H1 (cell line): ENCODE measurements at places on chromosomes 4 and X.

DNA sequence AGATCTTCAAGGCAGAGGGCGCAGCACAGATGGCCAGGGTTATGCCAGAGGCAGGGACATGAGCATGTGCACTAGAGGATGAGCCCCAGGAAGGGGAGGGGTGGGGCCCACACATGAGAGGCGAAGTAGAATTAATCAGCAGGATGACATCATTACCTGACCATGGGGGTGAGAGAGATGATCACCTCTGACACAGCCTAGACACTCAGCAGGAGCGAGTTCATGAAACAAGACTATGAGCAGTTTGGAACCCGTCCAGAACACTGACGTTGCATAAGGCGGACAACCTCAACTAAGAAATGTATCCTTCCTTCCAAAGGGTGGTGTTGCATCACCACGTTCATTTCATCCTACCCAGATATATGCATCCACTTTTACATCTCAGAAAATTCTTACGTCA, 446.7 kb upstream of the TENM3 start:
- DNase-seq, result no peak

DNA sequence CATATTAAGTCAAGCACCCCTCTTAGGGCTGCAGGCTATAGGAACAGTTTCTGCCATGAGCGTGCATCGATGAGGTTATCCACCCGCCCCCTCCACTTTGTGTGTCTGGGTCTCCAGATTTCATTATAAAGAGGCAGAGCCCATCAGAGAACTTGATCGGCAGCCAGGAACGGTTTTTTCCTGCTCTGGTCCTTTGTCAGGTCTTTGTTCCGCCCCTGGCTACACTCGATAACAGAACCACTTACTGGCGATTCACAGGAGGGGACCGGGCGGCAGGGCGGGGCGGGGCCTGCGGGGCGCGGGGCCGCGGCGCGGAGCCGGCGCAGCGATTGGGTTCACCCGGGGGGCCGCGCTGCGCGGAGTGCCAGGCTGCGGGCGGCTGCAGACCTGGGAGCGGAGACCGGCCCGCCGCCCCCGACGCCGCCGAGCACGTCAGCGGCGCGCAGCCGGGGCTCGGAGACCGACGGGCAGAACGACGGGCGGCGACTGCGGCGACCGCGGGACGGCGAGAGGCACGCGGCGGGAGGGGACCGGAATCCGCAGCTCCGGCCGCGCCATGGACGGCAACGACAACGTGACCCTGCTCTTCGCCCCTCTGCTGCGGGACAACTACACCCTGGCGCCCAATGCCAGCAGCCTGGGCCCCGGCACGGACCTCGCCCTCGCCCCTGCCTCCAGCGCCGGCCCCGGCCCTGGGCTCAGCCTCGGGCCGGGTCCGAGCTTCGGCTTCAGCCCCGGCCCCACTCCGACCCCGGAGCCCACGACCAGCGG, at the start of gene SLC10A4:
TSS of gene SLC10A4 (plus strand) at position 338 of the 771 bp plus-strand sequence. CDS start at position 557, 219 bp downstream.
- DNase-seq, result peak; percentile 72

GRCh38 chr4:139761461-139761860, 95.8 kb downstream of the MGST2 start:
- DNase-seq, result no peak

GRCh38 chrX:19724409-19724808, 163.0 kb downstream of the SH3KBP1 start:
- no peak for DNase-seq

- DNase-seq, result no peak
Observed at GRCh38 chr4:155973639-155974475, 20.2 kb upstream of the CTSO start.

- DNase-seq, result peak; percentile 52
Observed at GRCh38 chr4:87622303-87622702, 14.0 kb downstream of the DSPP start.

DNA sequence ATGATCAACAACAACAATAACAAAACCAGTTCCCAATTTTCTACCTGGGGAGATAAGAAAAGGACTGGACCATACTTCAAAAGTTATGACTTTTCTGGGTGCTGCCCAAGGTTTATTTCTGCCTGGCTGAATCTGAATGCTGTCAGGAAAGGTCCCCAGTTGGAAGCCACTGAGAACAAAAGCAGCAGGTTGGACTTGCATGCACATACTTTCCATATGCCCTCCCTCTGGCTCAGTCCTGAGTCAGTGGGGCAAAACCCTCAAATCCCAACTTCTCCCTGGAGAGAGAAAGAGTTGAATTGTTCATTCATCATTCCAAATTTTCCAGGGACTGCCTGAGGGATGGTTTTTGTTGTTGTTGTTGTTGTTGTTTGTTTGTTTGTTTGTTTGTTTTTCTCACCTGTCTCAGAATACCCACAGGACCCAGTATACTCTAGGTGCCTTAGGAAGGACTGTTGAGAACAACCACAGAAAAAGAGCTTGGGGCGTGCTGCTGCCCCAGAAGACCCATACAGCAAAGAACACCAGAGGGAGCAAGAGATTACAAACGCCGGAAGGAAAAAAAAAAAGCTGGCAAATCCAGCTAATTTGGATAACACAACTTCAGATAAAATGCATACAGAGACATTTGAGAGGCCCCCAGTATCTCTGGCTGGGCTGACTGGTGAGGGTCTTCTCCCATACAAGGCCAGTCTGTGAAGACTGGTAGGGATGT, 138.9 kb upstream of the INPP4B start:
- peak; percentile 48 for DNase-seq

- no peak for DNase-seq
Observed at GRCh38 chrX:110394651-110395050, 36.0 kb downstream of the RTL9 start.

GRCh38 chrX:13000301-13000811, 25.4 kb downstream of the TMSB4X start:
- no peak for DNase-seq

GRCh38 chr4:72971572-72971971, 97.9 kb downstream of the COX18 start:
- DNase-seq, result no peak

GRCh38 chrX:19624739-19625138, 109.4 kb upstream of the MAP3K15 start:
- DNase-seq, result no peak

GRCh38 chrX:114717921-114718320, 134.0 kb downstream of the HTR2C start:
- no peak for DNase-seq

DNA sequence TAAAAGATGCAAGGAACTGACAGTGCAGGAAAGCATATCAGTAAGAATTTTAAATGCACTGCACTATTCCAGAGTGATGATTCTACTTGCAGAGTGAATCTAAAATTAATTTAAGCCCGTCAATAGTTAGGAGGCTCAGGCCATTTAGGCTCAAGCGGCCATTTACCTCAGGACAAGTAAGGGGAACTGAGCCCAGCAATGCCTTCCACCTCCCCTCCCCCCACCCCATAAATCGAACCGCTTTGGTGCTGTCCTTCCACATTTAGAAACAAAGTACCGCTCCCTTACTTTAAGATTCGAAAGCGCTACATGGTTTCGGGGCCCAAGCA, 665 bp downstream of the RBM41 start:
- DNase-seq, result no peak
